ENCODE measurements at places on chromosomes 5 and 9.

- DNase-seq = no peak
Observed at GRCh38 chr5:155136216-155136850, 122.8 kb downstream of the KIF4B start.

GRCh38 chr9:134928436-134929192 lies 10.9 kb upstream of the FCN1 start:
- DNase-seq = no peak

DNA sequence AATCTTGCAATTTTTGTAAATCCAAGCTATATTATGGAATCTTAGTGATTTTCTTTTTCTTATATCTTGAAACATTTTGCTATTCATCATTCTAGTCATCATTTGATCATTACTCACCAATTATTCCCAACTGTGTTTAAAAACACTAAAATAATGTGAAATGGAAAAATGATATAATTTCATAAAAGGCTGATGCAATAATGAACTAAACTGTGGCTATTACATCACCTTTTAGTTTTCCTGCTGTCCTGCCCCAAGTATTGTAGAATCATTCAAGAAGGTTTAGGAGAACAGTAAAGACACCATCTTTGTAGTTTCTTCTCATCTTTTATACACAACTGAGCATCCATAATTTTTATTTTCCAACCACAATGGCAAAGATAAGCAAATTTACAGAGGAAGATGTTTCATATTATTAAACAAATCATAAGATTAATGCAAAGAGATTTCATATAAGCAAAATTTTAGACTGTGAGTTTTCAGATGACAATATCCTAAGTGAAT lies 431.0 kb upstream of the SLC30A5 start:
- DNase-seq = no peak

DNA sequence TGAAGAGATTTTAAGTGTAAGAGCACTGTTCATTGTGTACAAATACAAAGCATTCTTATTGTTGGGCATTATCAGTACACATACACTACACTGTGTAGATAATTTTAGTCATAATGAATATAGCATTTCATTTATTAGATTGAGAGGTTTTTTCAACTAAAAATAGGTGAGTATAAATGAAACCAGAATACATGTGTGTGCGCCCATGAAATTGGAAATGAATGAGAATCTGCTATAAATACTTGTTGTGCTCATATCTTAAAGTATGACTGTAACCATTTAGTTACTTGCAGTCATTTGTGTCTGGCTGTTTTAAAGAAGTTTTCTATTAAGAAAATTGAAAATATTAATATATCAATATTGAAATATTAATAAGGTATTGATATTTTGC lies 189.0 kb upstream of the MEF2C start:
- no peak for DNase-seq

DNA sequence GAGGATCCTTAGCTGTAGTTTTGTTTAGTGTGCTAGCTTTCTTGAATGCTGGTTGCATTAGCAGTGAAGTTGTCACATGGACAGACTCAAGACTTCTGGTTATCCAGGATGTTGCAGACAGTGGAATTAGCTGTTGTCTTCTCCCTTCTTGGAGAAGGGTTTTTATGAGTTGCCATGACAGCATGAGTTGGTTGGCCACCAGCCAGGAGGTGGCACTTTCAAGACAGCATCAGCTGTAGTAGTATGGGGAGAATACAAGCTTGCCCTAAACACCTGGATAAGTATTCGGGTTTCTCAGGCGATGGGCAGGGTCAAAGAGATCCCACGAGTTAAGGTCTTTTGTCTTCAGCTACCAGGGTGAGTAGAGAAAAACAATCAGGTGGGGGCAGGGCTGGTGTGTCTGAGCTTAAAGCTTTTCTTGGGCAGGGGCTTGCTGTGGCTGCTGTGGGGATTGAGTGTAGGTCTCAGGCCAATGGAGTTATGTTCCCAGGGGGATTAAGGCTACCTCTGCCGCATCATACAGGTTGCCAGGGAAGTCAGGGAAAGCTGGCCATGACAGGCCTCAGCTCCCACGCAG lies 7.7 kb upstream of the C5orf47 start:
- no peak for DNase-seq

DNA sequence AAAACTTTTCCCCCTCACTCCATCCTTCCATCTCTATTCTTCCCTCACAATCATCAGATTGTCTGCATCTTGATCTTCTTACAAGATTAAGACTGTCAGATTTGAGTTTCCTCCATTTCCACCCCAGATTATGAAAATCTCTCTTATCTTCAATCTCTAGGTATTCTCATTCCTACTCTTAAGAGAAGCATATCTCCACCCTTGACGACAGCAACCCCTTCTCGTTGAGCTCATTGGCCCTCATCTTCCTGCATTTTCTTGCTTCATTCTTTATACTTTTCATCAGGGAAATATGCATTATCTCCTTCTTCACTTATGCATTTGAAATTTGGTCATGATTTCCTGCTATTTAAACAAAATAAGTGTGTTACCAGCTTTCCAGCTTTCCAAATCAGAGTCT lies 301.3 kb downstream of the DNAH5 start:
- no peak for DNase-seq

- no peak for DNase-seq
Observed at GRCh38 chr5:34474573-34475021, 181.5 kb upstream of the RAI14 start.

DNA sequence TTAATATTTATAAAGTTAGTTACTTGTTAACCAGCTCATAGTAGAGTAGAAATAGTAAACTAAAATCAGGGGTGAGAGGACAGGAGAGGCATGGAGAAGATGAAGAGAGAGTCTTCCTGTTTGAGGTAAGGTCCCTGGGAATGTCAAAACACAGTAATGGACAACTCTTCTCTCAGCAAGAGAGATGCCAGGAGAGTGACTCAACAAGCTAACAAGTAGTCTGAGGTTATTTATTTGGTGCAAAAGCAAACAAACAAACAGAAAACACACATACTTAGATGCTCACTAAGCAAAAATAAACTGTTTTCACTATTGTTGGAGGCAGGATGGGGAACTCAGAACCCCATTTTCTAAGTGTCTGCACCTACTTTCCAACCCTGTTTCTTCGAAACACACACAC lies 333.2 kb upstream of the RFX3 start:
- no peak for DNase-seq

GRCh38 chr5:153765987-153766386 lies 272.7 kb downstream of the FAM114A2 start:
- no peak for DNase-seq

GRCh38 chr9:15221746-15222145 lies 85.3 kb downstream of the TTC39B start:
- no peak for DNase-seq

GRCh38 chr9:34590381-34591247 lies 1.1 kb upstream of the CNTFR start:
- no peak for DNase-seq

DNA sequence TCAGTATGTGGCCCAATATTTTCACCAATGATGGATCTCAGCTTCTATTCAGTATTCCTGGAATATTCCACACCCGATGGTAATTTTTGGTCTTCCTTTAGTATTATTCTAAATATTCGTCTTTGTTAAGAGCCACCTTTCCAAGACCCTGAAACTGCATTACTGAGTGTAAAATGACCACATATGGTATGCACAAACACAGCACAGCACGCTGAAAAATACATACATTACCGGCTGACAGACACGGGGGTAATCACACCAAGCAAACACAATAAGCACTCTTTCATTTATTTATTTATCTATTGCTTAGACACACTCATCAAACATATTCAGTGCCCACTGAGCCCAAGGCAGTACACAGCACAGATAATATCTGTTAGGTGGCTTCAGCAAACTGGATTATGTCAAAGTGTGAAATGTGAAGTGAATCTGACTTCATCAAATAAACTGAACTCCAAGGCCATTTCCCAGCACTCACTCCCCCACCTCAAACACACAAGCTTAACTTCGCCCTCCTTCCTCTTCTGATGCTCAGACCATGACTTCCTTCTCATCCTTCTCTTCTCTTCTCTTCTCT lies 1637.8 kb upstream of the C9orf72 start:
- no peak for DNase-seq

DNA sequence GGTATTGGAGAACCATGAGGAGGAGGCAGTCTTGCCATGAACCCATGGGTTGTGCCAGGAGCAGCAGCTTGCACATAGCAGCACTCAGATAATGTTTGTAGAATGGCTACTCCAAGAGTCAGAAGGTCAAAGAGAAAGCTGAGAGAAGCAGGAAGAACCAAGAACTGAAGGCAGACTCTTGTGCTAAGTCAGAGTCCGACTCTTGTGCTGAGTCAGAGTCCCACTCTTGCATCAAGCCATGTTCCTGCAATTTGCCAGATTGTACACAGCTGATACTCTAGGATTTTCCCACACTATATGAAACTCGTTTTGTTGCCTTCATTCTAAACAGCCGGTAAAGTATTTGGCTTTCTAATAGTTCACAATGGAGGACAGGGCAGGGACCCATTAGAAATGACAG lies 26.2 kb upstream of the HSPA9 start:
- DNase-seq = no peak

DNA sequence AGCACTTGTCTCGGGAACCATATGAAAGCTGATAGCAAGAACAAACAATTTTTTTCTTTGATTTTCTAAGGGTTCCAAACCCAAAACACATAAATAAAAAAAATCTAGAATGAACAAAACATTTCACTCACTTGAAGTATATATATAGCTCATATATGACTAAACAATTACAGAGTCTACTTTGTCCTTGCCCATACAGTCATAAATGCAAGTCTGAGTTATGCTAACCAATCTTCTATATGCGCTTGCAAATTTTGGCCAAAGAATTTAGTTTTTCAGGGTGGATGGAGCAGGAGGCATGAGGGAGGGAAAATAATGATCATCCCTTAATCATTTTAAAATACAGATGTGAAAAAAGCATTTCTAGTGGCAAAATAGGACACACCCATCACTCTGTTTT lies 370.1 kb downstream of the BNC2 start:
- no peak for DNase-seq

DNA sequence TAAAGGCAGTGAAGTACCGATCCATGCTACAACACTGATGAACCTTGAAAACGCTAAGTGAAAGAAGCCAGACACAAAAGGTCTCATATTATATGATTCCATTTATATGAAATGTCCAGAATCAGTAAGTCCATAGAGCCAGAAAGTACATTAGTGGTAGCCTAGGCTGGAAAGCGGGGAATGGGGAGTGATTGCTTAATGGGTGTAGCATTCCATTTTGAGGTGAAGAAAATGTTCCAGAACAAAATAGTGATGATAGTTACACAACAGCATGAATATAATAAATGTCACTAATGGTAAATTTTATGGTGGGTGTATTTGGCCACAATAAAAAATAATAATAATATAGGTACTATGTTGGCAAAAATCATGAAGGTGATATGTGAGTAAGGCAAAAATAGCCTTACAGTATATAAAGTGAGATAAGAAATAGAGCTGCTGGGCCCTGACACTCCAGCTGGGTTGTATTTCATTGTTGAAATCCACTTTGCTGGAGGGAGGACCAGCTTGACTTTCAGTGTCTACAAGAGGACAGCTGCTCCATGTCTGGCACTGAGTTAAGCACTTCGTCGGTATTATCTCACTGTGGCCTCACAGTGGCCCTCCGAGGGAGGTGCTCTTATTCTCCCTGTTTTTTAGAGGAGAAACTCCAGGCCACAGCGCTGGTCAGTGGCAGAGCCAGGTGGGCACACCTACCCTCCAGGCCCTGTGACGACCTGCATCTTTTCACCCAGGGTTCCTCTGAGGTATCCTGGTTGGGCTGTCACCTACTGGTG lies 22.4 kb upstream of the ANGPTL2 start:
- no peak for DNase-seq

DNA sequence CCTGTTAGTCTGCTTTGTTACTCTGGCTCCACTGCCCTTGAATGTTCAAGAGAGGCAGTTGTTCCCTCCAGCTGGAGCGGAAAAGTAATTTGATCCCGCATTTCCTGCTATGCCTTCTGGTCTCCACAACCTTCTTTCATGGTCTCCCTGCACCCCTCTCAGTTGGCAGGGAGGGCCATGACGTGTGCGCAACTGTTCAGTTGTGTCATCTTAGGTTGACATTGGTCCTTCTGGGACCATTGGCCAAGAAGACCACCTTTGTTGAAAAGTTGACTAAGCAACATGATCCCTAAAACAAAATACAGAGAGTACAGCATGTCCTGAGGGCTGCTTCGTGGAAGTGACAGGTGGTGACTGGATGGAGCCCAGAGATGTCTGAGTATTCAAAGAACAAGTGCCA lies 192.5 kb upstream of the TUT7 start:
- DNase-seq = no peak

DNA sequence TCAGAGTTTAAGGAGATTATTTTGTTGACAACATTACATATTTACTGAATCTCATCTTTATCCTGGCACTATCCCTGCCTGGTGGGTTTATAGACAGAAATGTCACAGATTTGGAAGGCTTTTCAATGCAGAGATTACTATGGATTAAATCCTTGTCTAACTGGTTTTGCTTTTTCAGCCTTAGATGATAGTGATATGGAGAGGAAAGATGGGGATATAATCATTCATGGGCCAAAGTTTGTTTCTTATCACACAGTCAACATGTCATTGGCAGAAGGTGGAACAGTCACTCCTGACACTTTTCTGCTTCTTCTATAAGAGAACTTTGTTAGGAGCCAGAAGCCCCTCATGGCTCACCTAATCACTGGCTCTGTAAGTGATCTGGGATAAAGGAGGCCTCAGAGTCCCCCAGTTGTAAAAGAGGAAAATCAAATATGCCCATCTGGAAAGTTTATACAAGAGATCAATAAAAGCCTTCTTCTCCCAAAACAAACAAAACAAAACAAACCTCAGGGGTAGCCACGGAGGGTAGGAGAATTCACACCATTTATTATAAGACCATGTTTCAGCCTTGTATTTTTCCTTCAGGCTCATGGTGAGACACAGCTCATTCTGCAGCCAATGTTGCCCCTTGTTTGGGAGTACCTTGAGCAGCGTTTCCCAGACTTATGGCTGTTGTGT lies 101.2 kb downstream of the PCSK1 start:
- DNase-seq = no peak
